Choroid plexus epithelial cell (primary cell): ENCODE measurements at places on chromosomes 7 and 10.
A peak's percentile ranks its signal among the peaks of the same experiment; 100 is the strongest.

GRCh38 chr7:104656467-104656866 is 328.1 kb downstream of the LHFPL3 start:
- no peak for DNase-seq

GRCh38 chr7:86833360-86833759 is 189.7 kb downstream of the GRM3 start:
- DNase-seq: no peak

GRCh38 chr10:75288140-75288711 is 52.5 kb upstream of the COMTD1 start:
- no peak for DNase-seq

DNA sequence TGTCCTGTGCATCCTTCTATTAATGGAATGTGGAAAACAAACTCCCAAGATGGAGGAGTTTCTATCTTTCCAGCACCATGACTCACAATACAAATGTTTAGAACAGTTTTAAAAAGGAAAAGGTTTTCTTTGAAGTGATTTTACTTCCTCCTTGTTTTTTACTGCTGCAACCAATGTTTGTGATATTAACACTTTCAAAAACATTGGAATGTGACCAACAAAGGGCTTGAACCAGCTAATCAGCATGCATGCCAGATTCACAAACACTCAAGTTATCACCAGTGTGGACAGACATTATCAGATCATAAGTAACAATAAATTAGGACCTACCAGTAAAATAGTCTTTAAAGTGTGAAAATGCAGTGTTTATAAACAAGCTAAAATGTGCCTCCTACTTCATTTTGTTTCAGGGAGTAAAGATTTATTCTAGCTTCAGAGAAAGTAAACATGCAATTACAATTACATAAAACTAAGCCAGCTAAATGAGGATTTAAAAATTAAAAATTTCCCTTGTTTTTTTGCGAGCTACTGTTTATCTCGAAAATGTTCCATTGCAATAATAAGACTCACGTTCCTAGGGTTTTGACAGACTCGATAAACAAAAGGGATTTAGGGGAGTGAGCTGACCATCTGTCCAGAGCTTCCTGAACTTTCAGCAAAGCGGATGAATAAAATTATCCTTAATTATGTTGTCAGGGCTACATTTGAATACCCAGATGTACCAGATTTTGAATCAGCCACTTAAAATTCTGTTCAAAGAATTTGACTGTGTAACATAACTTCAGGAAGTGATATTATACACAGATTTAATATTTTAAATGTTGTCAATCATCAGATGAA is 29.8 kb downstream of the CPVL start:
- no peak for DNase-seq

GRCh38 chr7:87059525-87060287 is at the start of gene ELAPOR2:
Gene ELAPOR2, minus strand, starts transcription at chr7:87059654. Its CDS starts 141 bp downstream, at chr7:87059513.
- peak; percentile 15 for DNase-seq

- DNase-seq: peak; percentile 61
Observed at GRCh38 chr7:48262606-48263310, 91.5 kb downstream of the ABCA13 start.

DNA sequence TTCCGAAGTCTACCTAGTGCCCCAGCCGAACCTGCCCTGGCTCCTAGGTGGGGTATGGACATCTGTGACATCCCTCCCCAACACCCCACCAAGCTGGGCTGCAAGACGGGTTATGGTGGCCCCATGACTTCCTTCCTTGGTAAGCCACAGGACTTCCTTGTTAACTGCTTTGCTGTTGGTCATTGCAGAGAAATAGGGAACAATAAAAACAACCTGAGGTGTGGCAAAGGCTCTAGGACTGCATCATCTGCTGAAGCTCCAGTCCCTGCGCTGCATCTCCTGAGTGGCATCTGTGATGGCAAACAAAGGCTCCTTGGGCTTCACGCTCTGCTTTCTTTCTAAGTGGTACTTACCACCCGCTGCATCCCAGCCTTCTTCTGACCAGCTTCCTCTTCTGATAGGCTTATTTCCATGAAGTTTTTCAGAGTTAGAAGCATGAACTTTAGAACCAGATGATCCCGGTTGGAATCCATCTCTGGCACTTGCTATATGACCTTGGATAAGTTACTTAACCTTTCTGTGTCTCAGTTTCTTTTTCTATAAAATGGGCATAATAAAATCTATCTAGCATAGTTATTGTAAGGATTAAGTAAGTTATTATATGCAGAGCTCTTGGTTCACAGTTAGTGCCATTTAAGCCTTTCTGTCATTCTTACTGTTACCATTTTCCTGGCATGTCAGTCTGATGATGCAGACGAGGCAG is 216.8 kb downstream of the RPS24 start:
- DNase-seq: no peak

DNA sequence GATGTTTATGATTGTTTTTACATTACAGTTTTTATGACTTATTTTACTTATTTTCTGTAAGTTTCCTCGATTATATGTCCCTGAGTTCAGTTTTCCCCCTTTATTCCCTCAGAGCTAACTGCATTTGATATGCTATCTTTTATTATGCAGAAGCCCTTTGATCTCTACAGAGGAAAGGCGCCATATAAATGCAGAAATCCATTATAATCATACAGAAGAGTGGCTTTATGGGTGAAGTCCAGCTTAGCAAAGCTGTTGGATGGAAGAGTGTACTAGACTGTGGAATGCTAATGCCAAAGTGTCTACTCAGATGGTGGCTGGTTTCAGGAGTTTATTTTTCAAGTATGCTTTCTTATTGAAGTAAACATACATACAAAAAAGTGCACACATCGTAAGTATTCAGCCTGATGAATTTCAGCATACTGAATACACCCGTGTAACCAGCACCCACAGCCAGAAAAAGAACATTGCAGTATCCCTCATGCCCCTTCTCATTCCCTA is 258.4 kb upstream of the BMPER start:
- no peak for DNase-seq

DNA sequence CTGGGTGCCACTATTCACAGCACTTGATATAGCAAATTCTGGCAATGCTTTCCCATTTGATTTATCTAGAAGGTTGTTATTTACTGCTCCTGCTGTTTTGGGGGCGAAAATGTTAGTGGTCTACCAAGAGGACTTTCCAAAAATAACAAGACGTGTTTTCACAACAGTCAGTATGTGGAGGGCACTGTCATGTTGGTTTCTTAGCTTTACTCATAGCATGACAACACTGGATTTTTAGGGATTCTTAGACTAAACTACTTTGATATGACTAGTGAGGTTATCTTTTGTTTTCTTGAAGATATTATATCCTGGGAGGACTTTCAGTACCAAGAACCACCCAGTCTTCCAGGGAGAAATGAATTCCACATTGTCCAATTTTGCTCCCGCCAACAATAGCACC is 49.4 kb downstream of the NUDCD3 start:
- no peak for DNase-seq
